Activated CD4-positive, alpha-beta T cell treated with anti-CD3 and anti-CD28 coated beads, Interleukin-2, amount 50 U/mL, for 48 hours (primary cell): ENCODE measurements at places on chromosomes 4 and X.

DNA sequence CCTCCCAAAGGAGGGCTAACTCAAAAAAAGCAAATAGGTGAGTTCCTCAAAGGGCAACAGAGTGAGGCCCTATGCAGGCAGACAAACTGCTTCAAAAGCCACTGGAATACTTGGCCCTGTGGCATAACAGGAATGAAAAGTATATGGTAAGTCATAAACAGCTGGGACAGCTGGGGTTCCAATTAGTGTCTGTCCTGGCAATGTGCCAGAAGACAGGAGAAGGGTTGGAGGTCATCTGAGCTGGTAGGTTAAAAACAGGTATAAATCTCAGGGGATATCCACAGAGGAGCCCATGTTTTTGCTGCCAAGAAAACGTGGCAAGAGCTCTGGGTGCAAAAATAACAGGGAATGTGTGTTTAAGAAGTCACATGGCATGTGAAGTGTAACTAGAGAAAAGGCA, 111.6 kb downstream of the APOOL start:
- DNase-seq = no peak

GRCh38 chrX:19212037-19212436, 89.8 kb upstream of the ADGRG2 start:
- DNase-seq = no peak

DNA sequence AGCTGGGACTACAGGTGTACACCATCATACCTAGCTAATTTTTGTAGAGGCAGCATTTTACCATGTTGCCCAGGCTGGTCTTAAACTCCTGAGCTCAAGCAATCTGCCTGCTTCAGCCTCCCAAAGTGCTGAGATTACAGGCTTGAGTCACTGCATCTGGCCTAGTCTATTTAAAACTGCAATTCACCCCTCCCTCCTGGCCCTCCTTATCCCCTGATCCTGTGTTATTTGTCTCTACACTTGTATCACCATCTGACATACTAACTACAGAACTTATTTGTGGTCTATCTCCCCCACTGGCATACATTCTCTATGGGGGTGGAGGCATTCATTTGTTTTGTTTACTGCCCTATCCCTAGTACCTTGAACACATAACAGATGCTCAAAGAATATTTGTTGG, 23.7 kb downstream of the CC2D2A start:
- DNase-seq = no peak

GRCh38 chrX:119756926-119757635, 1.3 kb upstream of the SOWAHD start:
- DNase-seq = no peak

DNA sequence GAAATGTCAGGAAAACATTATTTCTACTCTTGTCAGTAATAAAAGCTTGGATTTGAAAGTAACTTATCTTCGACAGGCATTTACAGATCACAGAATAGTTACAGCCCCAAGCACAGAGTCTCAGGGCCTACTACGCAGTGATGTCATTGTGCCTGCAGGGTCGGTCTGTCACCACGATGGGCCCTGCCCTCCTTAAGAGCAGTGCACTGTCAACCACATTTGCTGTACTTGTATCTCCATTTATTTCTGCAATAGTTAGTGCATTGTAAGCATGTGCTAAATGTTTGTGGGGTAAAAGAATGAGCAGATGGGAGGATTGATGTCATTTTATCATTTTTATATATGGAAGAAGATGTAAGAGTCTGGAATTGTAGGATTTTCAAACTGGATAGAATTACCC, 13.6 kb upstream of the CCKAR start:
- no peak for DNase-seq

GRCh38 chr4:13461191-13461905, 22.8 kb downstream of the RAB28 start:
- no peak for DNase-seq

GRCh38 chr4:36677112-36677511, 395.7 kb downstream of the DTHD1 start:
- DNase-seq = no peak

DNA sequence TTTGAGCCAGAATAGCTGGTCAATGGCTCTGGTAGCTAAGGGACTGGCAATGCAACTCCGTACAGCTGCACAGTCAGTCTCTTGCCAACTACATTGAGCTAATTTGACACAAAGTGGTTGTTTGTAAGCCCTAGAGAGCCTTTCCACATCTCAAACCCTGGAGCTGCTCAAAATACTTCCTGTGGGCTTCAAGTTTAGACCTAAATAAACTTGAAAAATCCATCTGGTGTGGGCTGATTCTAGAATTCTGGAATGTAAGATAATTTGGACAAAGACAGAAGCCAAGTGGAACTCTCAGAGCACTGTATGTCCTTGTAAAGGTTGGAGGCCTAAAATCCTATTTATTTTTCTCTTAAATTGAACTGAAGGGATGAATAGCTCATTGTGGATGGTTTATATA, 380.8 kb downstream of the SPRY1 start:
- no peak for DNase-seq

DNA sequence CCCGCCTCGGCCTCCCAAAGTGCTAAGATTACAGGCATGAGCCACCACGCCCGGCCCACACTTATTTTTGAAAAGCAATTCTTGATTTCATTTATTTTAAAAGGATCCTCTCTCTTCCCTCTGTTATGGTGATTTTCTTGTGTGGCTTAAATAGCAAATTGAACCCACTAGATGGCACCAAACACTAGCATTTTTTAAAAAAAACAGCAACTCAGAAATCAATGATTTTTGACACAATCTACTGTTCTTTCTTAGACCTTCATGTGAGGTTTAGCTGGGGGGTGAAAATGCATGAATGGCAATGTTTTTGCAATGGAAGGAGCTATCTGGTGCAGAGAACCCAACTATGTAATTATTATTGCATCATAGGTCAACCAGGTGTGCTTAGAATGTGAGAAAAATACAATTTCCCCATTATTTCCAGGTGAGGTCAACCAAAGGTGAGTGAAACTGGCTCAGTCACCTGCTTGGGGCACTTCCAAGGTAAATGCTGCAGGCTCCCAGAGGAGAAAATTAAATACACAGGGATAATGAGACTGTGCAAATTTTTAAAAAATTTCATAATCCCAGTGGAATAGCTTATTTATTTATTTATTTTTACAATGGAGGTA, 226.7 kb upstream of the PRKX start:
- DNase-seq = no peak

GRCh38 chr4:84470204-84470785, 28.8 kb downstream of the NKX6-1 start:
- no peak for DNase-seq

DNA sequence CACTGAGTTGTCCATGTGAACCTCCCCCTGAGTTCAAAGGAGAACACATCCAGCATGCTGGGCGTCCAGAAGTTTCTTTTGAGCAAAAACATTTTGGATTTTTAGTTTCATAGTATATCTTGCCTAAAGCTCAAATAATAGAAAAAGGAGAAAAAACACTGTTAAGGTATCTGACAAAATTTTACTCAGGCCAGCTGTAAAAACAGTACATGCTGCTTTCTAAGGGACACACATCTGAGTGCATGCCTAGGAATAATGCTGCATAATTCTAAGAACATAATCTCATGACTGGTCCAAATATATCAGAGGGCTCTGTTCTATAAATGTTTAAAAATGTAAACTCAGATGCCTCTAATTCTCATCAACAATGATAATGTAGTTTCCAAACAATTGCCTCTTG, 561.3 kb upstream of the INTU start:
- no peak for DNase-seq

GRCh38 chr4:94856030-94856429, 98.3 kb downstream of the BMPR1B start:
- DNase-seq = no peak

GRCh38 chrX:10110984-10111363, 45.8 kb upstream of the CLCN4 start:
- peak; percentile 64 for DNase-seq

DNA sequence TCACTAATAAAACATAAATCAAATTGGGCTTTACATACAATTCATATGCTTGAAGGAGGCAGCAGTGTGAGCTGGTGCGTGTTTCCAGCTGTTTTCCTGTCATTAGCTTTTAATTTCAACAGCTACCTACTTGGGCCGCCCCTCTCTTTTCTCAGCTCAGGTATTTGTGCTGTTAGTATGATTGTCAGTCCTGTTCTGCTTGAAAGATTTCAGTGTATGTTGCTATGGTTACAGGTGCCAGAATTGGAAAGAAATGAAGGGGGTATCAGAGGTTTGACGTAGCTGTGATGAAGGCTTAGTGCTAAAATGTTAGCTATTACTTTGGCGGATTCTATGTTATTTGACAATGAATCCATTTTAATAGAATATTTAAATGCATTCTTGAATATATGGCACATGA, 440.3 kb downstream of the ZIC3 start:
- DNase-seq = no peak

- no peak for DNase-seq
These were observed 3.1 kb upstream of the TSPAN5 start for GRCh38 chr4:98661371-98662054.

GRCh38 chr4:73067971-73068394, 1.5 kb downstream of the COX18 start:
- no peak for DNase-seq

GRCh38 chr4:173461170-173461569, 62.3 kb upstream of the SCRG1 start:
- DNase-seq = no peak

- no peak for DNase-seq
These were observed 103.9 kb downstream of the GLUD2 start for GRCh38 chrX:121151293-121151692.

GRCh38 chr4:185672618-185673017, 137.3 kb upstream of the PDLIM3 start:
- DNase-seq = no peak

DNA sequence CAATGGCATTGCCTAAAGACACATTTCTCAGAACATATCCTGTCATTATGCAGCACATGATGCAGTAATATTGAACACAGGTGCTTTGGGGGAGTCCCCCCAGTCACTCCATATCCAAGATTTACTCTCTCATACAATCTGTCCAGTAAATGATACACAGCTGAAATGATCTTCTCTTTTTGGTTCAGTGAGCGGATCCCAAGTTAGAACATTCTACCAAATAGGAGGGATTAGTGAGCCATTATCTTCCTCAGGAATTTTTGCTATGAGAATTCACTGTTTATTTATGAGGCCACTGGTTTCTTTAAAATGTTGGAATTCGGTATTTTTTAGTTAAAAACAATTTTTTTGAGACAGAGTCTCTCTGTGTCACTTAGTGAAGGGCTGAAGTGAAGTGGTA, 96.5 kb downstream of the TRAPPC11 start:
- DNase-seq = no peak

- DNase-seq = no peak
These were observed 16.1 kb upstream of the AMBN start for GRCh38 chr4:70575964-70576363.

- DNase-seq = peak; percentile 77
These were observed 43.1 kb upstream of the LSM6 start for GRCh38 chr4:146132445-146132844.

- DNase-seq = peak; percentile 41
These were observed 13.4 kb downstream of the ARHGEF6 start for GRCh38 chrX:136767104-136767941.

DNA sequence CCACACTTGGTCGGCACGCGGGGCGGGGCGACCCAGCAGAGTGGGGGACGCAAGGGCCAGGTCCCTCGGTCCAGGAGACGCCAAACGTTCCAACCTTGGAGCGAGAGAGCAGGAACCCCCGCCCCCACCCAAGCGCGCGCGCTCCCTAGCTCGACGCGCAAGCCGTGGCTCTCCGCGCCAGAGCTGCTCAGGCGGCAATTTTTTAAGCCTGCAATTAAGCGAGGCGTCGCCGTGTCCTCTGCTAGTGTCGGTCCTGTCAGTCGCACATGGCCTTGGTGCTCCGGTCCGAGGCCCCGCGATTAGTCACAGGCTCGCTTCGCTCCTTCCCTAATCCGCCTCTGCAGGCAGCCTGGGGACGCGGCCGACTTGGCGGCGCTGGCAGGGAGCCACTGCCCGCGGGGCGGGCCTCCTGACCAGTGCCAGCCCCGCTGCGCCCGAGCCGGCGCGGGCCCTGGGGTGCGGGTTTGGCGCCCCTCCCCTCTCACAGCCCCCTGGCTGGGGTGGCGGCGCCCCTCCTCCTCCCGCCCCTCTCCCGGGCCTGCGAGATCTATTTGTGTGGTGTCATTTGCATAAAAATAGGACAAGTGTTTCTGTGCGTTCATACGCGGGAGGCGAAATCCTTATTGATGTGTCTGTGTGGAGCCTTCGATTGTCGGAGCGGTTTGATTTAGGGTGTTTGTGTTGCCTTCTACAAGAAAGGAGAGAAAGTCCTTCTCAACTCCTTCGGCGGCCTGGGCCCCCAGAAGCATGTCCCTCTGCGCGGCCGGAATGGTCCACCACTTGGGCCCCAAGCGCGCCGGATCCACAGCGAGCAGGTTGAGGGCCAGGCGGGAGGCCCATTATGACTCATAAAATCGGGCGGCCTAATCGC, 9.8 kb upstream of the BCOR start:
- DNase-seq = no peak

DNA sequence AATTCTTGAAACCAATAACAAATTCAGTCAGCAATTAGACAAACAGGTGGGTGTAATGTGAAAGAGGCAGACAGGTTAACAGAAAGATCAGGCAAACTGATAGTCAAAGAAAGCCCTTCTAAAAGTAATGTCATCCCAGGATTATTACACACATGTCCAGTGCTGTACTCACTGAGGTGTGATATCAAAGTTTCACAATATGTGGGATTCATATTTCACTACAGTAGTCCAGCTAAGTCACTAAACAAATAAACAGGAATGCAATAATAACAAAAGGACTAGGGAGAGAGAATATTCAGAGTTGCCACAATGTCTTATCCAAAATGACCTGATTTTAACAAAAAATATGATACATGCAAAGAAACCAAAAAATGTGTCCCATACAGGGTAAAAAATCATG, 787.5 kb downstream of the FSTL5 start:
- DNase-seq = no peak

- DNase-seq = peak; percentile 35
These were observed 5.5 kb downstream of the TMEM131L start for GRCh38 chr4:153471698-153472093.

DNA sequence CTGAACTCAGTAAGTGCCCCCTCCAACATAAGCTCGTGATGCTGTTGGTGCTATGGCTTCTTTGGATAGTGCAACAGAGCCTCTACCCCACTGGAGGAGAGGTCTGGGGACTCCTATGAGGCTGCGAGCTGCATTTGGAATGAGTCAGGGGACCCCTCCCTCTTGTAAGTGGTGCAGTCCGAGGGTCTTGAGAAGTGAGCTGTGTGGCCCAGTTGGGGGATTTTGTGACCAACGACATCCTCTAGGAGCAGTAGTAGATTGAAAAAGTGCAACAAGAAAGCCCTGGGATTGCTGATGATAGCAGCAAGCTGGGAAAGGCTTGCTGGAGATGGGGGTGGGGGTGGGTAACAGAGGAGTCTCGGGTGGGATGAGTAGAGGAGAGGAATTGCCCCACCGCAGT, 3.1 kb downstream of the FRMPD3 start:
- no peak for DNase-seq

- DNase-seq = no peak
These were observed 127.1 kb downstream of the FBXO8 start for GRCh38 chr4:174156239-174156826.

GRCh38 chr4:53924333-53925049, 139.9 kb downstream of the CHIC2 start:
- no peak for DNase-seq

DNA sequence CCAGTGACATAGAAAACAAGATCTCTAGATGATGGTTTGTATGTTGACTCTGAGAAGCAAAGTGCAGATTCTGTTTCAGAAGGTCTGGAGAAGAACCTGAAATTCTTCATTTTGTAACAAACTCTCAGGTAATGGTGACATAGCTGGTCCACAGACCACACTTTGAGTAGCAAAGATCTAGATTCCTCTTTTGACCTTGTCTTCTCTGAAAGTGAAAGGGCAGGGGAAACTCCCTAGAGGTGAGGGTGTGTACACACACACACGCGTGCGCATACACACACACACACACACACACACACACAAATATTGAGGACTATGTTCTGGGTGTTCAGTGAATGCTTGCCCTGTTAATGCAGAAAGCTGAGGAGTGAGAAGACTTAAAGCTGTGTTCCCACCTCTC, 110.1 kb downstream of the NHSL2 start:
- DNase-seq = no peak
